ENCODE measurements at places on chromosomes 6 and 20.

DNA sequence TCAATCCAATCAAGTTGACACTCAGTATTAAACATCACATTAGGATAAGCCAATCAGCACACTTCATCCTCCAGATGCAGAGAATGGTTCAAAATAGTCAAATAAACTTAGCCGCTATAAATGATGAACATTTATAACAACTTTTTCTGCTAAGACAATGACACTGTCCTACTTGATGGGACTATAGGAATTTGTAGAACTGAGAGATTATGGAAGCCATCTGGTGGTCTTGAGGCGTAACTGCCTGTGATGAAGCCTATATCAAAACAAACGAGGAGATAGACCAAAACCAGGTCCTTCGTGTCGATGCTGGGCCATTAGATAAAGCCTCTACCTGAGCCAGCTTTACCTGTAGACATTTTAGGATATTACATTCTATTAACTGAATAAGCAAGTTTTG is 631.1 kb downstream of the COL12A1 start:
- DNase-seq: no peak

DNA sequence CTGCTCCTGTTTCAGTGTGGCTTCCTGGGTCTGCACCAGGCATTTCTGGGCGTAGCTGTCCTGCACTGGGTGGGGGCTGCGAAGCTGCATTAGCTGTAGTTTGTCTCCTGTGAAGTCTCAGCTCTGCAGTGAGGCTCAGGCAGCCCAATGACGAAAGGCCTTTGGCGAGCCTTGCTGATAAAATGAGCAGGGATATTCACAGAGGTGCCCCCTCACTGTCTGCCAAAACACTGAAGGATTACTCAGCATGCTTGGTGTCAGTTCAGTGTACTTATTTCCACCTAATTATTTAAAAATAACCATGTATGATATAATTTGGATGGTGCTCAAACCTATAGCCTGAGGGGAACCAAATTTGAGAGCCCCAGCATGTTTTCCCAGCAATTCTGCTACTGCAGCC is 73.5 kb downstream of the ECT2L start:
- DNase-seq: no peak

DNA sequence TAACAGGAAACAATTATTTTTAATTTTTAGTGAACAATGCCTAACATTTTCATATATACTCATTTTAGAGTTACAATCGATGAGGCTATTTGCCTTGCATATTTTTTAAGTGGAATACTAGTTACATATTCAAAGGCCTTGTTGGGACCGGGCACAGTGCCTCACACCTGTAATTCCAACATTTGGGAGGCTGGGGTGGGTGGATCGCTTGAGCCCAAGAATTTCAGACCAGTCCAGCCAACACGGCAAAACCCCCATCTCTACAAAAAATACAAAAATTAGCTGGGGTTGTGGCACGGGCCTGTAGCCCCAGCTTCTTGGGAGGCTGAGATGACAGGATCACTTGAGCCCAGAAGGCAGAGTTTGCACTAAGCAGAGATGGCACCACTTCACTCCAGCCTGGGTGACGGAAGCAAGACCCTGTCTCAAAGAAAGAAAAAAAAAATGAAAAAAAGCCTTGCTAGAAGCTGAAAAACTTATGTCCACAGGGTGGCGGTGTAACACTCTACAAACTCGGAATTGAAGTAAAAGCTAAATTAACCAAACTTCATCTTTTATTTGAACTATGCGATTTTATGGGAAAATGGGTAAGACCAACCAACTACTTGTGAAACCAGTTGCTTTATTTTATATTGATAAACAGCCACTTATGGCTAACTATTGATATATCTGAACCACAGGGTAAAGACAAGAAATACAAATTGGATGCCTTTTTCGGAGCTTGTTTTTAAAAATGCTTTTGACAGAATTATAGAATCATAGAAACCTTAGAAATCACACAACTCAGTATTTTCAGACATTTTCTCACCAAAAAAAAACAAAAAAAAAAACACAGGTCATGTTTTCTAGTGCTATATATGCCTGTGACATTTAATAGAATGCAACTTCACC is 24.1 kb upstream of the ROS1 start:
- DNase-seq: peak; percentile 47

DNA sequence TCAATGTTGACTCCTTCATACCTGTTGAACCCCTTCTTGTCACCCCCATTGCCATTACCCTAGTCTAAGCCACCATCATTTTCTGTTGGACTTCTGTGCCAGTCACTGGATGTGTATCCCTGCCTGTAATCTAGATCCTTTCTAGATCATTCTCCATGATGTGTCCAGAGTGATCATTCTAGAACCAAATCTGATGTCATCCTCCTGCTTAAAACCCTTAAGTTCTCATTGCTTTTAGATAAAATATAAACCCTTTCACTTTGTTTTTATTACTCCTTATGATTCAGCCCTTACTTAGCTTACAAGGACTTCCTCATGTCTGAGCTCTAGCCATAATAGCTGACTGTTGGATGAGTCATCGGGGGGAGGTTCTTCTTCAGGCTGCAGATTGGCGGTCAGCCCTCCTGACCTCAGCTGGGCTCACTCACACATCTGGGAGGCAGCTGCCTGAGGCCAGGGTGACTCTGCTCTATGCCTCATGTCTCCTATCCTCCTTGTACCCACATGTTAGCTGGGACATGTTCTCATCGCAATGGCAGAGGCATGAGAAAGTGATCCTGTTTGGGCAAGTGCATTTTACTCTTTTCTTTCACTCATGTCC is 287.6 kb downstream of the ESR1 start:
- no peak for DNase-seq

GRCh38 chr6:31597006-31597405 is 4.2 kb upstream of the NCR3 start:
- no peak for DNase-seq

All from stimulated activated CD4-positive, alpha-beta T cell treated with anti-CD3 and anti-CD28 coated beads, Interleukin-4, amount 100 ng/mL, for 4 hours (primary cell).